ENCODE measurements at places on chromosomes 6 and 20.

DNA sequence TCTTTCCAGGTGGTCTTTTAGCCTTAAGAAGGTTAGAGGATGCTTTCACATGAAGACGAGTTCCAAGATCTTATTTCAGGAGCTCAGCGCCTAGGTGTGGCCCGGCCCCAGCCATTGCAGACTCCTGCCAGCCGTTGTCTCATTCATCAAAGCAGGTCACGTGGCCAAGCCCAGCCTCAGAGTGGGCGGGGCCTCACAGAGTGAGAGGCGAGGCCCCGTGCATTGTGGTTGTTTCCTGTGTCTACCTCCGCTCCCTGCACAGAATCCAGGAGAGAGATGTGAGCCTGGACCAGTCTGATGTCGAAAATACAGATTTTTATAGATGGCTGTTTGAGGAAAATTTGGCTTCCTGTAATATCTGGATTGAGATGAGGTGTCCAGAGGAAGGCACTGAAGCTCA, 49.2 kb upstream of the CST5 start:
- no peak for DNase-seq

DNA sequence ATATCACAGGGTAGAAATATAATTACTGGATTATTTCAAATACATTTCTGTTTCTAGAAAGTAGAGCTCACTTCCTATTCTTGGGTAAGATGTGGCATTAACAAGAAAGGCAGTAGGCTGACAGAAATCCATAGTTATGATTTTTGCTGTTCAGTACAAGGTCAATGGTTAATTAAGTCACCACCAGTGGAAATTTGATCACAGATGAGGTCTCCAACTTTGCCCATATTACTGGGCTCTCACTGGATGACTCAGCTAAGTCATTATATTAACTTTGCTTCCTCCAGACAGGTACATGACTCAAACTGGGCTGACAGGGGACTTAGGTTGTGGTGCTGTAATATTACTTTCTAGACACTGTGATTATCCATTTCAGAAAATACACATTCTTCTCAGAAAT, 212.4 kb downstream of the GRIK2 start:
- DNase-seq: no peak

- no peak for DNase-seq
These were observed 61.7 kb upstream of the SLC22A23 start for GRCh38 chr6:3518356-3519190.

DNA sequence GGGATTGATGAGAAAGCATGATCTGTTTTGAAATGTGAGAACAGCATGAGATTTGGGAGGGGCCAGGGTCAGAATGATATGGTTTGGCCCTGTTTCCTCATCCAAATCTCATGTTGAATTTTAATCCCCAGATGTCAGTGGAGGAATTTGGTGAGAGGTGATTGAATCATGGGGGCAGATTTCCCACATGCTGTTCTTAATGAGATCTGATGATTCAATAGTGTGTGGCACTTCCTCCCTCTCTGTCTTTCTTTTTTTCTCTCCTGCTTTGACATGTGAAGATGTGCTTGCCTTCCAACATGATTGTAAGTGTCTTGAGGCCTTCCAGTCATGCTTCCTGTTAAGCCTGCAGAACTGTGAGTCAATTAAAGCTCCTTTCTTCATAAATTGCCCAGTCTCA, 1060.3 kb upstream of the CITED2 start:
- no peak for DNase-seq

- no peak for DNase-seq
These were observed 891 bp upstream of the POU3F2 start for GRCh38 chr6:98833307-98834059.

- no peak for DNase-seq
These were observed 21.8 kb downstream of the PFDN4 start for GRCh38 chr20:54229566-54230160.
